HAP-1 (cell line): ENCODE measurements at places on chromosomes 1 and 21.

GRCh38 chr1:119582801-119583200 is 65.3 kb downstream of the ZNF697 start:
- no peak for DNase-seq

DNA sequence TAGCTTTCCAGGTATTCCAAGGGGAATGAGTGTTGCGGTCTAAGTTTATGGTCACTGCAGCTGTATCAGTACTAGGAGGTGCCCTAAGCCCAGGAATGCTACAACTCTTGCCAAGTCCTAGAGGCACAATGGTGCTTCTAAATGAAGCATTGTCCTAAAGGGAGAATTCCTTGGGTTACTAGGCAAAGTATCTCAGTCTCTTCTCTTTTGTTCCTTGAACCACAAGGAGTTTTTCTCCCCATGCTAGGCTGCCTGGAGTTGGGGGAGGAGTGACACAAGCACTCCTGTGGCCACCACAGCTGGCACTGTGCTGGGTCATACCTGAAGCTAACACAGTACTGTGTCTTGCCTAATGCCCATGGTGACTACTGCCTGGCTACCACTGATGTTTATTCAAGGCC is 50.7 kb downstream of the KMO start:
- no peak for DNase-seq

- no peak for DNase-seq
These were observed 22.0 kb upstream of the PRDM15 start for GRCh38 chr21:41901099-41901498.

GRCh38 chr1:160007577-160008200 is 24.1 kb downstream of the PIGM start:
- no peak for DNase-seq
